ENCODE measurements at places on chromosomes 2 and 18. TPM values are rescaled to one million over a fixed set of nuclear protein-coding genes. Genes with fewer than 3 reads are reported as not detected.

- no peak for DNase-seq
Measured at GRCh38 chr2:136344339-136344738, 226.4 kb upstream of the CXCR4 start.

DNA sequence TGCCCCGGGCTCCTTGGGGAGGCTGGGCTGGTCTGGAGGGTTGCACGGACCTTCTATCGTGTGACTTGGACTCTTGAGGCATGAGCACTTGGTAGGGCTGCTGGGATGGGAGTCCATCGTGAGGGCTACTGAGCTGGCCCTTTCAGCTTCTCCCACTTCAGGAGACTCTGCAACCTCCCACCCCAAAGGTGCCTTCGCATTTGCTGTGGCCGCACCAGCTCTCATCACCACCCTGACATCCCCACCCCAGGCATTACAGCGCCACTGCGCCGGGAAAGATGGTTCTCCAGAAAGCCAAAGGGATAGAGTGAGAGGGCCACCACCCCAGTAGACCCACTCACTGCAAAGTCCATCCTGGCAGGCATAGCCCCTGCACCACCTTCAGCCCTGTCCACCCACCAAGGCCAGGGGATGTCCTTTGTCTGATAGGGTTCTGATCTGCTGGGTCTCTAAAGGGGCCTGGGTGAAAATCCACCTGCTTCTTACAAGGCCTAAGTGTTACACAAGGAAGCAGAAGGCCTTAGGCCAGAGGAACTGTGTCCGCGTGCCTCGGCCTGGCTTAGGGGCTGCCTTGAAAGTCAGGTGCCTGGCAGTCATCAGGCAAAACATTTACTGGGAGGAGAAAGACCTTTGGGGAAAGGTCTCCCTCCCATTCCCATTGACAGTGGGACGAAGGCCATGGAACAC, 5.1 kb downstream of the EHD3 start:
- no peak for DNase-seq

- no peak for DNase-seq
Measured at GRCh38 chr2:85680707-85681371, 12.8 kb upstream of the SFTPB start.

DNA sequence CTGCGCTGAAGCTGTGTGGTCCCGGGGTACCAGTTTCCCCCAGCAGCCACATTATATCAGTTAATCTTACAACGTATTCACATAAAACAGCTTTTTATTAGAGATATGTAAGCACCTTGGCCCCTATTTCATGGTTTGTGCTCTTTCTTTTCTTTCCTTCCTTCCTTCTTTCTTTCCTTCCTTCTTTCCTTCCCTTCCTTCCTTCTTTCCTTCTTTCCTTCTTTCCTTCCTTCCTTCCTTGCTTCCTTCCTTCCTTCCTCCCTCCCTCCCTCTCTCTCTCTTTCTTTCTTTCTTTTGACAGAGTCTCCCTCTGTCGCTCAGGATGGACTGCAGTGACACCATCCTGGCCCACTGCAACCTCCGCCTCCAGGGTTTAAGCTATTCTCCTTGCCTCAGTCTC, 3.7 kb upstream of the METAP1D start:
- no peak for DNase-seq

GRCh38 chr18:51425475-51425874, 228.0 kb upstream of the MEX3C start:
- DNase-seq = no peak

- peak; percentile 95 for DNase-seq
Measured at GRCh38 chr2:63827749-63828148, 13.9 kb upstream of the UGP2 start.

DNA sequence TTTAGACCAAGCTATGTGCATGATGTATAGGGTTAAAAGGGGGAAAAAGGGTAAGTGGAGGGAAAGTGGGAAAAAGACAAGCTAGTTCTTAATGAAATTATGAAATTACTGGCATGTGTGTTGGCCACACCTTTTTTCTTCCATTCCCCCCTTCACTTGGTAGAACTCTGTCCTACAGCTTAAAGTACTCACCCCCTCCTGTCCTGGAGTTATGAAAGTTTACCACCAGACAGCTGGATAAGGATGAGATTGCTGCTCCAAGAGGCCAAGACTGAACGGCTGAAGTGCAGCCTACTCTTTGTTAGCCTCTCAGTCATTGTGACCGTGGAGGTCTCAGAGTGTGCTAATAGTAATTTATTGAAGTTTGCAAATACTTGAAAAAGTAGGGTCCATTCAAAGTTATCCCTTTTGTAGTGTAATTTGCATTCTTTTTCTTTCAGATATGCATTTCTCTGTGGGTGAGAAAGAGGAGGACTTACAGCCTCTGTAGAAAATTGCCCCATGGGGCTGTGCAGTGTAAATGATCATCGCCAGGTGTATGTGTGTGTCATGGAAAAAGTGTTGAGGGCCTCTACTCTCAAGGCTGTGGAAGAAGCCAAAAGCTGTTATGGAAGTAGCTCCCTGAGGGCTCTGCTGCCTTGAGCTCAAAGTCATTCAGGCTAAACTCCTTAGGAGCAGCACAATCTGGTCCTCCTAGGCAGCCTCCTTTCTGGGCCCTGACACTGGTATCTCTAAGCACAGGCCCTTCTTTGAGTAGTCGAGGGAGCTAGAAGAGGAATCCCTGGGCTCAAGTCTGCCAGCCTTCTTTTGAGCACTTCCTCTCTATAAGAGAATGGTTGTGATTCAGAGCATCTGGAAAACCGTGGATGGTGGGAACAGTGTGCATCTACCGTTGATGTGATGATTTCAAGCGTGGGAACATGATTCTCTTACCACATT, 46.2 kb downstream of the LHCGR start:
- DNase-seq = no peak

GRCh38 chr2:160109243-160109642, 46.8 kb upstream of the PLA2R1 start:
- no peak for DNase-seq

- DNase-seq = no peak
Measured at GRCh38 chr18:4238966-4239365, 216.1 kb downstream of the DLGAP1 start.

DNA sequence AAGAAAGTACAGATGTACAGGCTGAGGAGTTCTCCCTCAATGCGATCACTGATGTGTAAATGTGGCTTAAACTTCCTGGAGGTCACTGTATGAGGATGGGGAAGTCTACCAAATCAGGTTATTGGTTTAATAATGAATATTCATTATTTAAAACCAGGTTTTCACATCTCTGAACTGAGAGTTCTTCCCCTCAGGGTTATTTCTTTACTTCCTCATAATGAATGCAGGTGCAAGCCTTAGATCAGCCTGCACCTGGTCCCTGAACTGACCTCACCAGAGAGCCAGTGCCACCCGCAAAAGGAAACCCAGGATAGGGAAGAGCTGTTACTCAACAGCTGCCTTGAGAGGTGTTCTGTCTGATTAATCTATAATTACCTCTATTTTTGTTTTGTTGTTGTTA, 369.0 kb downstream of the EPHA4 start:
- DNase-seq = no peak

- DNase-seq = no peak
Measured at GRCh38 chr18:20988726-20989125, 122.9 kb downstream of the ROCK1 start.

- DNase-seq = no peak
Measured at GRCh38 chr2:41457026-41457425, 590.8 kb upstream of the PKDCC start.

GRCh38 chr2:235199128-235199527, 247.3 kb downstream of the SH3BP4 start:
- no peak for DNase-seq

DNA sequence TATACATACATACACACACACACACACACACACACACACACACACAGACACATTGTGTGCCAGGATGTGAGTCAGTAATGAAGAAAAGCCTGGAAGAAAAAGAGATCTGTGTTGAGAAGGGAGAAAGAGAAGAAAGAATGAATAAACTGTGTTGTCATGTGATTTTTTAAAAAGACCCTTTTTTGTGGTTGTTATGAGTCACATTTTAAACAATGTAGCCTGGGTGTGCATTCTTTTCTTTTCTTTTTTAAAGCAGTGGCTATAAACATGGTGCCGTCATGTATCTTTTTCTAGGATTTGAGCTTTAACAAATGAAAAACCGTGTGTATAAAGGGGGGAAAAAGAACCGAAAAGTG, 87.2 kb downstream of the NRP2 start:
- DNase-seq = peak; percentile 87

The FBLN7 gene
- total RNA-seq = 4.4 TPM

The CYP26B1 gene
- 2.1 TPM for total RNA-seq

The LYG1 gene
- 0.86 TPM for total RNA-seq

The LRRC30 gene
- not detected for total RNA-seq

The HOXD10 gene
- total RNA-seq = not detected

The BMP10 gene
- total RNA-seq = not detected

The UGT1A4 gene
- not detected for total RNA-seq

The DNAJC5G gene
- total RNA-seq = not detected

The IWS1 gene
- 42.1 TPM for total RNA-seq

The FSHR gene
- not detected for total RNA-seq

The SH2D6 gene
- total RNA-seq = 5.9 TPM

The ZNF804A gene
- 0.29 TPM for total RNA-seq

The POTEJ gene
- total RNA-seq = not detected

Data from LHCN-M2 (cell line).